ENCODE measurements at places on chromosomes 7 and 10.

GRCh38 chr10:16884497-16884896 lies 67.3 kb upstream of the RSU1 start:
- DNase-seq = no peak

- peak; percentile 40 for DNase-seq
These were observed 153.7 kb downstream of the FANK1 start for GRCh38 chr10:126049759-126050700.

DNA sequence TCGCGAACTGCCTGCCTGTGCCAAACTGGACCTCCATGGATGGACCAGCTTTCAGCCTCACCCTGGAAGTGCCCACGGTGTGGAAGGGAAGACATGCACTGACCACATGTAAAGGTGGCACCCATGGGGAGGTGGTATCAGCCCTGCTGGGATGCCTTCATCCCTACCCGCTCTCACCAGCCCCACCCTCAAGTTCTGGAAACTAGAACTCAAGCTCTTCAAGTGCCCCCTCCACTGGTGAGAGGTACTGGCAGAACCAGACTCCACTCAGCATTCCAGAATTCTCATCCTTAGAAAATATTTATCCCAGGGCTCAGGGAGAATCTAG lies 5.9 kb downstream of the ZNF488 start:
- no peak for DNase-seq

DNA sequence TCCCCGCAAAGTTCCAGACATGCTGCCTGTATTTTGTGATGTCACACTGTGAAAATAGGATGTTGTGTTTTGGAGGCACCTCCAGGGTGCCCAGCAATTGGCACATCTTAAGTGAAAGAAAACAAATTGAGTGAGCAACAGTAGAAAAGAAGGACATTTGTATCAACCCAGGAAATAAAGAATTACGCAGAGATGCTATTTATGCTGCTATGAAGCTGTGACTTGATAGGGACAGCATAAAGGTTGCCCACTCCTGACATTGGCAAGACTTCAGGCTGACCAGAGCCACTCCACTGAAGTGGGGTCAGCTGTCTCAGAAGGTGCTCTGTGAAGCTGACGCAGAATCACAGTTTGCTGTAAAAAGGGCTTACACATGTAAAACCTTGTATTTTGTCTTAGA lies 729.9 kb upstream of the GALNT17 start:
- DNase-seq = no peak

- DNase-seq = no peak
These were observed 124.0 kb downstream of the MAPK8 start for GRCh38 chr10:48430402-48430993.
